Suppressor macrophage (primary cell): ENCODE measurements at places on chromosomes 5 and 9.

GRCh38 chr9:132752877-132753592 lies 82.8 kb downstream of the GTF3C4 start:
- DNase-seq = no peak

GRCh38 chr5:65292196-65292595 lies 189.5 kb downstream of the ADAMTS6 start:
- no peak for DNase-seq

- DNase-seq = no peak
Observed at GRCh38 chr9:70979966-70980365, 141.5 kb downstream of the TRPM3 start.

GRCh38 chr5:167309941-167310517 lies 981.4 kb upstream of the WWC1 start:
- DNase-seq = no peak

GRCh38 chr5:39394946-39395345 lies 29.8 kb downstream of the DAB2 start:
- DNase-seq = peak; percentile 85

- peak; percentile 87 for DNase-seq
Observed at GRCh38 chr5:111584651-111585050, 72.3 kb upstream of the STARD4 start.

GRCh38 chr5:103256178-103256577 lies 2.4 kb upstream of the MACIR start:
- no peak for DNase-seq

DNA sequence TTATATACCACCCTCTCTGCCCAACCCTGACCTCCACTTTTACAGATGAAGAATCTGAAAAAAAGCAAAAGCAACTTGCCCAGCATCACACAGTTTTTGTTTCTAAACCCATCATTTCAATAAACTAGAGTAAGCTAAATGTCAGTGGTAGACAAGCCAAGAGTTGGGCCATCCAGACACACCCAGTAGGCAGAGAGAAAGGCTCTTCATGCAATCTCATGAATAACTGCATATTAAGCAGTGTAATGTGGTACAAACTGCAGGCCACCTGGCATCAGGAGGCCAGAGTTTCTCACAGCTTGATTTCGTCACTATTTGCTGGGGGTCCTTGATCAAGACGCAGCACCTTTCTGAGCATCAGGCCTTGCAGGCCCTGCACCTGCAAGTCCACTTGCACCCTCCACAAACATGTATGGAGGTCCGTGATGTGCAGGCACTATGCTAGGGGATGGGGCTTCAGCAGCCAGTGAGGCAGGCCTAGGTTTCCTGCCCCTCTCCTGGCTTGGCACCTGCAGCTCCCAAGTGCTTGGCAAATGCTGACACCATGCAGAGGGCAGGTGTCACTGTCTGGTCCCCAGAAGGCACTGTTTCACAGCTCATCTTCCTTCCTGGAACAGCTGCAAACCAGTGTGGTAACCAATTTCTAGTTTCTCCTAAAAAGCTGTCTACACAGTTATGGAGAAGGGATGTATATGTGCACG lies 29.8 kb downstream of the ADAM19 start:
- DNase-seq = no peak

GRCh38 chr5:82828211-82828610 lies 249.0 kb downstream of the TMEM167A start:
- no peak for DNase-seq

DNA sequence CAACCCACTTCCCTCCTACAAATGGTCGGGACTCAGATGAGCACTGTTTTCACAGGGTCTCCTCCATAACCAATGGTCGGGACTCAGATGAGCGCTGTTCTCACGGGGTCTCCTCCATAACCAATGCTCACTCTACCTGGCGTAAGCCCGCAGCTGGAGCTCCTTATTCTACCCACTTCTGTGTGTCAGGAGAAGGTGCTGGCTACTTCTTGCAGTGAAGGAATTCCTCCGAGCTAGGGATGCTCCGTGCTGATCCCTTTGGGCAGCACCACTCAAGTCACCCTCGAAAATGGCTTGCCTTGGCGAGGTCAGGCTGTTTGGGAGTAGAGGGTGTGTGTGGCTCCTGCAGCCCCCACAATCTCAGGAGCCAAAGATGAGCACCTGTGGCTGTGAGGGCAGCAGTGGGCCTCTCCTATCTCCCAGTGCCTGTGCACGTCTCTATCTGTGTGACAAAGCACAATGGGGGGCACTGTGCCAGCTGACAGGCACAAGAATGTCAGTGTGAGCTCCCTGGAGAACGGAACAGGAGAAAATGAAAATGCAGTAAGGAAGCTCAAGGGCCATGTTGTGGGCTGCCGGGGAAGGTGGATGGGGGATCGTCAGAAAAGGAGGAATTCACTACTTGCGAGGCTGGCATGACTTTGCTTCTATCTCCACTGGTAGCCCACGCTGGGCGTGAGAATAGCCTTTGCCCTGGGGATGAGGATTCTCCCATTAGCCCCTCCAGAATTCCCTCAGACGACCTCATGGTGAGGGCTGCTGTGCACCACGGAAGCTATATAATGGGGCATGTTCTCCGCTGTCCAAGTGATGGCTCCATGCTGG lies 3.9 kb upstream of the BTNL9 start:
- DNase-seq = no peak

DNA sequence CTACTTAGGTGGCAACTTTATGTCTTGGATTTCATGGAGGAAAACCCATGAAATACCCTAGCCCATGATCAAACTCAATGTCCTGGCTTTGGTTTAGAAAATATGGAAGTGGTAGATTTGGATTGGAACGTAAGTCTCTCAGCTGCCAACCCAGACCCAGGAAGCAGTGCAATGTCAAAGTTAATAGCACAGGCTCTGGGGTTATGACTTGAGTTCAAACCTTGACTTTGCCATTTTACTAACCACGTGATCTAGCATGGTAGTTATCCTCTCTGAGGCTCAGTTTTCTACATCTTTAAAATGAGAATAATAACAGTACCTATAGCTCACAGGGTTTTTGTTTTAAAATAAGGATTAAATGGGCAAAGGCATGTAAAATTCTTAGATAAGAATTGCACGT lies 13.8 kb downstream of the FYB1 start:
- DNase-seq = no peak

DNA sequence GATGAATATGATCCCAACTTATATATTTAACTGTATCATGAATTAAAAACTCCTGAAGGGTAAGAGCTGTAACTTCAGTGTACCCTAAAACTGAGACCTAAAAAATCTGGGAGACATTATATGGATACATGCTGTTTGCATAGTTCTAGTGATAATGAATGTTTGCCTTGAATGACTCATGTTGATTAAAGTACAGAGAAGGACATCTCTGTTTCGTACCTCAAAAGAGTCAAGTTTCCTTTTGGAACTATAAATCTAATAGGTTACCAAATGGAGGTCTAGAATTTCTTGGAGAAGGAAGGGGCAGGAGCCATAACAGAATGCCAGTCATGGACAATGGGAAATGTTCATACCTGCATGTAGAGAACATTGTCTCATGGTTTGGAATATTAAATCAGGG lies 168.1 kb downstream of the SNCAIP start:
- DNase-seq = no peak

DNA sequence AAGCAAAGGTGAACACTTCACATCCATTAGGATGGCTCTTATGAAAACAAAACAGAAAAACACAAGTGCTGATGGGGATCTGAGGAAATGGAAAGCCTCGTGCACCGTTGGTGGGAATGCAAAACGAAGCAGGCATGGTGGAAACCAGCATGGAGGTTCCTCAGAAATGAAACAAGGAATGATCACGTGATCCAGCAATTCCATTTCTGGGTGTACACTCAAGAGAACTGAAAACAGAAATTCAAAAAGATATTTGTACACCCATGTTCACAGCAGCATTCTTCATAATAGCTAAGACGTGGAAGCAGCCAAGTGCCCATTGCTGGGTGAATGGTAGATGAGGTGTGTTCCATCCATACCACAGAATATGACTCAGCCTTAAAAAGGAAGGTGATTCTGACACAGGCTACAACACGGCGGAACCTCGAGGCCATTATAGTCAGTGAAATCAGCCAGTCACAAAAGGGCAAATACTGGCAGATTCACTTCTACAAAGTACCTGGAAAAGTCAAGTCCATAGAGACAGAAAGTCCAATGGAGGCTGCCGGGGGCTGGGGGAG lies 87.2 kb upstream of the RAPGEF1 start:
- DNase-seq = no peak

DNA sequence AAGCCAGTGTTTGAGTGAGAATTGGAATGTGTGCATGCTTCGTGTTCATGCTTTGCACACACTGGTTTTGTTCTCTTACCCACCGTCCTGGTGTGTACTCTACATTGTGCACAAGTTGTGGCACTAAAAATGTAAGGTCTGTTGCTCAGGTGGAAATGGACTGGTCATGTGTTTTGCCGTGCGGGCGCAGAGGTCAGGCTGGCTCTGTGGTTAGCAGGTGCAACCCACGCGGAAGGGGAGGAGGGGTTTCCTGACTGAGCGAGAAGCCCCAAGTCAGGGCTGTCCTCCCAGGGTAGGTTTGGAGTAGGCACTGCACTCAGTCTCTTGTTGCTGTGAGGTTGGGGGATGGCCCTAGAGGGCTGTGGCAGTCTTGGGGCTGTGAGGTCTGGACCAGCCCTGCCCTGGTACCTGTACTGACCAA lies 86.6 kb downstream of the EHMT1 start:
- DNase-seq = no peak

- DNase-seq = no peak
Observed at GRCh38 chr9:76898786-76899185, 7.1 kb downstream of the PRUNE2 start.

DNA sequence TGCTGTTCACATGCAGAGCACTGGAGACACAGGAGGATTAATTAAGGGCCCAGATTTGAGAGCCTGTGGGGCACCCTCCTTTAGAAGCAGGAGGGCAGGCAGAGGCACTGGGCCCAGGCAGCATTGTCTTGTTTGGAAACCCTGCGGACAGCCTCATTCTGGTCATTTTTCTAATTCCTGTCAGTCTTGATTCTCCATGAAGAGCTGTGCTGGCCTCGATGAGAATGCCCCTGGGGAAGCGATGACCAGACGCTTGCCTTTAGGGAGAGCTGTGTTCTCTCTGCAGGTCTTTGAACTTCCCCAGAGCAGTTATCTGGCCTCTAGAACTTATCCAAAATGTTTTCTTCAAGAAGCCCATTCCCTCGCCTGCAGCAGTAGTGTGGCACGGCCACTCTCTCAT lies 117.8 kb upstream of the PTCH1 start:
- no peak for DNase-seq

DNA sequence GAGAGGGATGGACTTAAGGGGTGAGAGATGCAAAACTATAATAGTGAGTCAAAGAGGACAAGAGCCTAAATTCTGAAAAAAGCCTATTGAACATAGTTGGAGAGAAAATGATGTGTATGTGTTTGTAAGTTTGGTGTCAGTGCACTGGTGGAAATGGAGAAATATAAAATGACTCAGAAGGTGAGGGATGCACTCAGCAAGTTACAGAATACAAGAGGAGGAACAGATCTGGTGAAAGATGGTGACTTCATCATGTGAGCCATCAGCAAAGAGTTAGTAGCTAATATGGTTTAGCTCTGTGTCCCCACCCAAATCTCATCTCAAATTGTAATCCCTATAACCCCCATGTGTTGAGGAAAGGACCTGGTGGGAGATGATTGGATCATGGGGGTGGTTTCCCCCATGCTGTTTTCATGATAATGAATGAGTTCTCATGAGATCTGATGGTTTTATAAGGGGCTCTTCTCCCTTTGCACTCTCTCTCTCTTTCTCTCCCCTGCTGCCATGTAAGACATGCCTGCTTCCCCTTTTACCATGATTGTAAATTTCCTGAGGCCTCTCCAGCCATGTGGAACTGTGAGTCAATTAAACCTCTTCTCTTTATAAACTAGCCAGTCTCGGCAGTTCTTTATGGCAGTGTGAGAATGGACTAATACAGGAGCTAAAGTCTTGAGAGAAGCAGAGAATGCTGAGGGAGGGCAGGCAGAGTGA lies 30.4 kb upstream of the FYB1 start:
- peak; percentile 56 for DNase-seq

DNA sequence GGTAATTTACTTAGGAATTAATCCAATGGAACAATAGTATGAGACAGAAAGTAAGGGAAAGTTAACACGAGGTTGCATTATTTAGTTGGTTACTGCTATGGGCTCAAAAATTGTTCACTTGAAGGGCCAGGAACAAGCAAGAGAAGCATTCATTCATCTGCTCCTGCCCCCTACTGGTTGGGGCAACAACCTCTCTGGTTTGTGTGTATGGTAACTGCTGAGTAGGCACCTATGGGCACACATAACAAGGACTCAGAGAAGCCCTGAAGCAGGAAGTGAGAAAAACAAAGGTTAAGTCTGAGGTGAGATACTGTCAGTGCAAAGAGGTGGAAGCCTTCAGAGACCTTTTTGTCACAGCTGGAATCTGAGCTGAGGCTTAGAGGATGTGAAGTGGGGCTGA lies 34.4 kb upstream of the RANBP6 start:
- peak; percentile 25 for DNase-seq

DNA sequence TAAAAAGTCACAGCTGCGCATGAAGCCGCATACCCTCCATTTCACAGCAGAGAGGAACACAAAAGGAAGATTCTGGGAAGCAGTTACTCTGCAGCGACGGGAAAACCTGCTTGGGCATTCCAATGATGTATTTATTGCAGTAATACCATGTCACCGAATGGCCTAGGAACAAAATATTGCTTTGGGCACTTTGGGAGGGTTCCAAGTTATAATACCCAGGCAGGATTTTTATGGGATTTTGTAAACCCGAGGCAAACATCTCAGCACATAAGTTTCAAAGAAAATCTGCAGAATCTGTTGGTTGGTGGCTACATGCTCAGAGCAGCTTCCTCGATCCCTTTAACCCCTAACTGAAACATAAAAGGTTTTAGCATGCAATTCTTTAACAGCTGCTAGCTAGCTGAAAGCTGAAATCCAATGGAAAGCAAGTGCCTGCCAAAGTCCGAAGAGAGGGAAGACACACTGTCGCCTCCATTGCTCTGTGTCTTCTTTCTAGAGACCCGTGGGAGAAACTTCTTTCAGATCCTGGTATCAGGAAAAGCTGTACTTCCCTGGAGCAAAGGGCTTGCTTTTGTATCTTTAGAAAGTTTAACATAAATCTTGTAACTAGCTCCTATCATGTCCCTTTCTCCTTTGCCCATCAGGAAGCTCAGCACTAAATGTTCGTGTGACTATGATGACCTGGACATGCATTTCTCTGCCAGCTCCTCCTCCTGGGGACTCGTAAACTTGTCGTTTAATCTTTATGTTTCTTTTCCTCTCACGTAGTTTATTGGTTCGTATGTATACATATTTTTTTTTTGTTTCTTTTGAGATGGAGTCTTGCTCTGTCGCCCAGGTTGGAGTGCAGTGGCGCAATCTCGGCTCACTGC lies 195.0 kb downstream of the MAPKAP1 start:
- DNase-seq = no peak
